Activated T-helper 1 cell treated with anti-CD3 and anti-CD28 coated beads, Interleukin-2, amount 50 U/mL, for 16 hours (primary cell): ENCODE measurements at places on chromosomes 7 and 10.

DNA sequence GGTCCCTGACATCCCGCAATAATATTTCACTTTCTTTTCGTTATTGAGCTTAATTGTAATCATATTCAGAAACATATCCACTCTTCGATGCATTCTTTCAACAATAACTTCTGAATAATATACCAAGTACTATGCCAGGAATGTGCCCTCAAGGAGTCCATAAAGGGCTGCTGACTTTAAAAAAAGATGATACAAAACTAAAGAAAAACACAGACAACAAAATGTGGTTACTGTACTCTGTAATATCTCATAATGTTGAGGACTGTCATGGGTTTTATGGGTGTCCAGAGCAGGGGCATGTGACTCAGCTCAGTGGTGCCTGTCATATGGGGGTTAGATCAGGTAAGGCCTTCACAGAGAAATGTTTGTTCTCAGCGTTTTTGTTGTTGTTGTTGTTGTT is 73.7 kb downstream of the ARL4A start:
- no peak for DNase-seq

DNA sequence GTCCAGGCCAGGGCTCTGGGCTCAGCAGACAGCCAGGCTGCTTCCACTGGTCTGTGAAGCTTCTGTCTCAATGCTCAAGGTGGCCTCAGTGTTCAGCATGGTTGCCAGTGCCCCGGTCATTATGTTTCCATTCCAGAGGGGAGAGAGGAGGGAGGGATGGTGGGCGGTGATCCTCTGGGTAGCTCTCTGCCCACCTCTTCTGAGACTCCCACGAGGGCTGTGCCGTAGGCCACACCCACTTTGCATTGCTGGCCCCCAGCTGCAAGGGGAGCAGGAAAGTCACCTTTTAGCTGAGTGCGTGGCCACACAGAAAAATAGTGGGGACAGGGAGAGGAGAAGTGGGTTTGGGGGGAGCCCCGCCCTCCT is 42.5 kb downstream of the FOXK1 start:
- no peak for DNase-seq

DNA sequence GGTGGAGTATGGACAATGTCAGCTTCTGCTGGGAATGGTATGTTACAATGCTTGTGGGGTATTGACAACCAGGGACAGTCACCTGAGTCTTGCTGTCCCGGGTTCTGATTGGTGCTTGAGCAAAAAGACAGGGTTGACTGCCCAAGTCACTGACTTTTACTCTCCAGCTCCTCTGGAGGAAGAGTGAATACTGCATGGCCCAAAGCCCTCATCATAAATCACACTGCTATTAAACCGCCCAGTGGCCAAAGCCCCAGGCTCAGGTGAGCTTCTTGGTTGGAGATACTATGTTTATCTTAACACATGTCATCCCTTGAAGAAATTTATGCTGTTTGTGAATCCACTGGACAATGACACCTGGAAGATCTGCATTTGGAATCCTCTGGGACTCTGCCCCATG is 90.0 kb upstream of the IGFBP3 start:
- DNase-seq, result no peak

GRCh38 chr10:96406091-96406490 is 47.3 kb upstream of the OPALIN start:
- no peak for DNase-seq

GRCh38 chr7:103771294-103771693 is 218.2 kb downstream of the RELN start:
- no peak for DNase-seq

- no peak for DNase-seq
These were observed 503 bp downstream of the CROT start for GRCh38 chr7:87345962-87346371.

GRCh38 chr7:137373507-137373906 is 30.0 kb upstream of the PTN start:
- DNase-seq, result no peak

DNA sequence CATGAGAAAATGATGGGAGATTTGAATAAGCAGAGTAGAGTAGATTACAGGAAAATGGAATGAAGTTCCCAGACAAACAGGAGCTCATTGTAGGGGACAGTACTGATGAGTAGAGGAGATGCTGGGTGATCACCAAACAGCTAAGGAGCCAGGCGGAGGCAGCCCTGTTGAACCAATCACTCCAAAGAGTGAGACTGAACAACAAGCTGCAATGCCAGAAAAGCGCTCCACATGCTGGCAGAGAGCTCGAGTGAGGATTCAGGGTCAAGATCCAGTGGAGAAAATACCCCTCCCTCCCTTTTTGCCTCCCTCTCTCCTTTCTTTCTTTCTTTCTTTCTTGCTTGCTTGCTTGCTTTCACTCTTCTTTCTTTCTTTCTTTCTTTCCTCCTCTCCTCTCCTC is 133.3 kb downstream of the PFKFB3 start:
- DNase-seq, result no peak

GRCh38 chr7:36147361-36147760 is 5.7 kb upstream of the EEPD1 start:
- no peak for DNase-seq

GRCh38 chr10:1535301-1535965 is 201.9 kb downstream of the ADARB2 start:
- DNase-seq, result no peak

- DNase-seq, result no peak
These were observed 78.3 kb downstream of the UNCX start for GRCh38 chr7:1310936-1311335.

GRCh38 chr7:158384746-158385145 is 202.9 kb downstream of the PTPRN2 start:
- no peak for DNase-seq

- DNase-seq, result no peak
These were observed 40.4 kb downstream of the INSIG1 start for GRCh38 chr7:155337946-155338631.

GRCh38 chr10:110113670-110114337 is 93.6 kb upstream of the MXI1 start:
- DNase-seq, result no peak

DNA sequence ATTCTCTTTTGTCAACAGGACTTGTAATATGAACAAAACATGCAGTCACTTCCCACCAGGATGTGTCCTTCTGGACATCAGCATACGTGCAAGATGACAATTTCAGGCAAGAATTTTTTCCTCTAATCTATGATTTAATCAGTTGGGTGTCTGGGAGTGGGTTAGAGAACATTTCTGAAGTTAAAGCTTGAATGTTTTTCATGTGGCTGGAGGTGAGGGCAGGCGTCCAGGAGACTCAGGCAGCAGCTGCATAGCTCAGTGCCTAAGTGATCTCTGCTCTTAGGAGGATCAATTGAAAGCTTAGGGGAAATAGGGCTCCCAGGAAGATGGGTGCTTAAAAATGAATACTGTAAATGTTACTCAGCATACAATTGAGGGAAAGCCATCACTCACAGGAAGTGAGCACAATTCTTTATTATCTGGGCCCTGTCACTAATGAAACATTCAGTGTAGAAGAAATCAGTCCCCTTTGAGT is 457.6 kb upstream of the KLF6 start:
- DNase-seq, result no peak

GRCh38 chr10:4154191-4154715 is 369.2 kb upstream of the KLF6 start:
- no peak for DNase-seq
